ENCODE measurements at places on chromosomes 7 and 10.

- DNase-seq: no peak
These were observed 176.1 kb downstream of the CHN2 start for GRCh38 chr7:29370531-29371314.

GRCh38 chr10:49089152-49089551 is 26.2 kb downstream of the VSTM4 start:
- no peak for DNase-seq

DNA sequence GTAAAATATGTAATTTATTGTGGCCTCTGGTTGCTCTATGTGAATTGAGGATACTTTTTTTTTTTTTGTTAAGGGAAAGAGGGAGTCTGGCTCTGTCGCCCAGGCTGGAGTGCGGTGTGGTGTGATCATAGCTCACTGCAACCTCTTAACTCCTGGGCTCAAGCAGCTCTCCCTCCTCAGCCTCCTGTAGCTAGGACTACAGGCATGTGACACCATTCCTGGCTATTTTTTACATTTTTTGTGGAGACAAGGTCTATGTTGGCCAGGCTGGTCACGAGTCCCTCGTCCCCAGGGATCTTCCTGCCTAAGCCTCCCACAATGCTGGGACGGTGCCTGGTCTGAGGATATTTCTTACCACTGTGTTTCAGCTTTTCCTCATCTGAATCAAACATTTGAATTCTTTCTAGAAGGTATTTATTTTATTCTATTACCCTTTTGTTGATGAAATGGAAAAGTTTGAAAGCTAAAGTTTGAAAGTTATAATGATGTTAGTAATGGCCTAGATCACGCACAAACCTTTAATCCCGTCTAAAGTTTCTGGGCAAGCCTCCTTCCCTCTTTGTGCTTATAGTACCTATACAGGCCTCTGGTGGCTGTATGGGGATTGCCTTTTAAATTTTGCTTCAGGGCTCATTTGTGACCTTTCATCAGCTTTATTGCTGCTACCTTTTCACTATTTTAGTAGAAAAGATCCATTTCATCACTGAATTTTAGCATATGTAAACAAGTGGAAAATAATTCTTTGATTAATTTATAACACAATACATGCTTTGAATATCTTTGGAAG is 2.0 kb downstream of the IFRD1 start:
- no peak for DNase-seq

- DNase-seq: no peak
These were observed 86.9 kb downstream of the SND1 start for GRCh38 chr7:127738859-127739258.
